ENCODE measurements at places on chromosomes 7 and 10.

DNA sequence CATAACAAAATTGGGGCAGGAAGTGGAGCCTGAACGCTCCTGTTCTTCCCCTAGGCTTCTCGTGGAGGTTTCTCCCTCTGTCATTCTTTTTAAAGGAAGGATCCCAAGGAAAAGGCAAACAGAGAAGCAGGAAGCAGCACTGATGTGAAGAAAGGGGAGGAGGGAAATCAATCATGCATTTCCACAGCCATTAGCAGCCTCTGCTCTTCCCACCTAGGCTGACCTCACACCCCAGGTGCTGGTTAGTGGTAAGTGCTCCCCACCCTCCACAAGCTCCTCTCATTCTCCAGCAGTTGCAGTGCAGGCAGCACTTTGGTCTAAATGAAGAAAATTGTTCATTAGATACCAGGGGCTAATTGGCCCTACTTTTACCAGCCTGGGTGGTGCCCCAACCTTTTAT, 2.6 kb downstream of the CRHR2 start:
- DNase-seq: no peak

GRCh38 chr10:3931224-3931623, 146.2 kb upstream of the KLF6 start:
- no peak for DNase-seq

DNA sequence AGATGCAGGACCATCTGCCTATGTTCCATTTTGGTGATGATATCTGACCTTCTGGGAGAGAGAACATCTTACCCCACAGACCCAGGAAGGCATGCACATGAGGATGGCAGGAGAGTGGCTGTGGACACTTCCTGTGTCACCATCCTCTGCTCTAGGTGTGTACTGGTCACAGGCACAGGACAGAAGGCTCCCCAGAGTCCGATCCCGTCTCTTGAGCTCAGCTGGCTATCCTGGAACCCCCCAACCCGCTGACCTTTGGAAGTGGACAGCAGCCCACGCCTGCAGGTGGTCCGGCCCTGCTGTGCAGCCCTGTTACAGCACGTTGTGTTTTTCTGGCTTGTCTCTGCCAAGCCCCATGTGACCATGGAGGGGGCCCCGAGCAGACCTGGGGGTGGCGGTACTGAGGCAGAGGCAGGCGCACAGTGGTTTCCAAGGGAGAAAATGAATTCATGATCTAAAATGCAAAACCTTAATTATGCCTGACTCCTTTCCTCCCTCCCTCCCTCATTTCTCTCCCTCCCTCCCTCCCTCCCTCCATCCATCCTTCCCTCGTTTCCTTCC, 178.8 kb downstream of the CUX1 start:
- no peak for DNase-seq

DNA sequence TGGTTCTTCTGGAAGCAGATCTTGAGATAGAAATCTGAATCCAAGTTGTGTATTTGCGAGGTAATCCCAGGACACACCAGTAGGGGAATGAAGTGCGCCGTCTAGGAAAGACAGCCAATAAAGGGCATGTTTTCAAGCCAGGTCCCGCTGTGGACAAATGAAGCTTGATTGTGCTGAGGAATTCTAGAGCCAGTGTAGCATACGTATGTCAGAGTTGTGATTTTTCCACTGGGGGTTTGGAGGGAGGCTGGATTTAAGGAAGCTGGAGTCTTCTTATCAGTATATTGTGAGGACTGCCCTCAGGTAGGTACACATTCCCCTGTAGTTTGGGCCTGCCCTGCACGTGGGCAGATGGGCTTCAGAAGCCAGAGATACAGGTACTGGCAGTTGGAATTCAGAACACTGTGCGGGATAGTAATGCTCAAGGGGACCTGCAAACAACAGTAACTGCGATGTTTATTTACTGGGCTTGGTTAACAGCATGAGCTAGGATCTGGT, 50.9 kb downstream of the GALNT11 start:
- no peak for DNase-seq

GRCh38 chr10:35774109-35774508, 132.0 kb upstream of the FZD8 start:
- DNase-seq: no peak

DNA sequence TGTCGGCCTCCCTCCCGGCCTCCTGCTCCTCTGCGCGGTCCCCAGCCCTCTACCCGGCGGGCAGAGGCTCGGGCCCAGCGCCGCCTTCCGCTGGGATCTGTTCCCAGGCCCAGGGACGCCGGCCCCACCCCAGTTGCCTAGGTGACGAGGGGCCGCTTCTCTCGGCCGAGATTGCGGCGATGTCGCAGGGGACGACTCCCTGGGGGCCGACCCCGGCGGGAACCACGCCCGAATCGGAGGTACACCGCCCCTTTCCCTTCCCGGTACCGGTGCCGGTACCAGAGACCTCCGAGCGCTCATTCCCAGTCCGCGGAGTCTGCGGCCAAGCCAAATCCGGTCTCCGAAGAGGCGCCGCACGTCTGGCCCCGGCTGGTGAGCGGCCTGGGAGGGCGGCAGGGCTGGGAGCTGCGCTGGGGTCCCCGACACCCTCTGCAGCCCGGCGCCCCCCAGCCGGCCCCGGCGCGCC, at the start of gene CABCOCO1:
TSS of gene CABCOCO1 (plus strand) at position 136 of the 466 bp plus-strand sequence. CDS start at position 180, 44 bp downstream.
- DNase-seq: peak; percentile 1

- DNase-seq: no peak
Observed at GRCh38 chr10:5570979-5571810, 46.4 kb downstream of the CALML3 start.

- DNase-seq: peak; percentile 49
Observed at GRCh38 chr10:1249142-1249920, 193.1 kb downstream of the WDR37 start.

DNA sequence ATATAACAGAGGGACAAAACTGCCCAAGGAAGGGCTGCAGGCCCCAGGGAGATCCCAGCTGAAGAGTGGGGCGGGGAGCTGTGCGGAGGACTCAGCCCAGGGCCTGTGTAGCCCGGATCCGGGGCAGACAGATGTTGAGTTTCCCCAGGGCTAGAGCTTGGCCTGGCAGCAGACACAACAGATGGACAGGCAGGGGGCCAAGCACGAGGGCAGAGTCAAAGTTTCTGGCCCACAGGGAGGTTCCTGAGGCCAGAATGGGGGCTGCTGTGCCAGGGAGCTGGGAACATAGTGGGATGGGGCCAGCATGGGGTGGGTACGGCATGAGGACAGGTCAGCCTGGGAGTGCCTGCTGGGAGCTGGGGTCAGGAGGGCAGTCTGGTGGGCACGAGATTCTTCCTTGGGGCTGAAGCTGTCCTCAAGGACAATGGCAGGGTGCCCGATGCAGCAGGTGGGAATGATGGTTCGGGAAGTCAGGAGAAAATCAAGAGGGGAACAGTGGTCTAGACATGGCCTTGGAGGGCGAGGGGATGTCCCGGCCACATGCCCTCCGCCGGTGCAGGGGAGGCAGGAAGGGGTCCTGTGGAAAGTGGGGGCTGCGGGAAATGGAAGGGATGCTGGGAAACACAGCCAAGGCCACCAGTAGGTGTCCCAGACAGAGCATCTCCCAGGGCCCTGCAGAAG, 519.1 kb upstream of the FOXK1 start:
- no peak for DNase-seq

GRCh38 chr7:123120286-123120685, 79.5 kb downstream of the SLC13A1 start:
- no peak for DNase-seq

DNA sequence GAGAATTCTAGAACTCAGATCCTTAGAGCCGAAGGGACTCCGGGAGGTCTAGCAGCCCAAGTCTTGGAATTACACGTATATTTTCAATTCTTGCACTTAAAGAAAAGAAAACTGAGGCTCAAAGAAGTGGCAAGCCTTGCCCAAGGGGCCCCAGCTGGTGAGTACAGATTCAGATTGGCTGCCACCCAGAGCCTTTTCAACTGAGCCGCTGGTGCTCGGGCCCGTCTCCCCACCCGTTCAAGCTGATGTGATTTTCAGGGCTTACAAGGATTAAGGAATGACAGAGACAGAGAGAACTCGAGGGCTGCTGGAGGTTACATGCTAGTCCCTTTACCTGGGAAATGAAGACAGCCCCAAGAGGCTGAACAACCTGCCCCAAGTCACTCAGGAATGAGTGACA, 117.8 kb downstream of the ABLIM1 start:
- DNase-seq: no peak

DNA sequence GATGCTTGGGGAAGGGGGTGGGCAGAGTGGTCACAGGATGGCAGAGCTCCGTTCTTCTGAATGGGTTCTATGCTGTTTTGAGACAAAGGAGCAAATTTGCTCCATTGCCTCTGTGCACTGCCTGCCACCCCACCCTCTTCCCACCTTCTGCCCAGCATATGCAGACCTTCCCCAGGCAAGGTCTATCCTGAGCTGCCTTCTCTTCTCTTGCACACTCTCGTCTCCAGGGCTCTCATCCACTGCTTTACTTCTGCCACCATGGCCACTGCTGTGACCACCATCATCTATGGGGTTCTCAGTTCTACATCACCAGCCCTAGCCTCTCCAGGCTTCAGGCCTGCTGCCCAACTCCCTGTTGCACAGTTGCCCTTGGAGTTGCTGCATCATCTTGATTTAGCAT, 230.4 kb downstream of the TMEM178B start:
- no peak for DNase-seq

DNA sequence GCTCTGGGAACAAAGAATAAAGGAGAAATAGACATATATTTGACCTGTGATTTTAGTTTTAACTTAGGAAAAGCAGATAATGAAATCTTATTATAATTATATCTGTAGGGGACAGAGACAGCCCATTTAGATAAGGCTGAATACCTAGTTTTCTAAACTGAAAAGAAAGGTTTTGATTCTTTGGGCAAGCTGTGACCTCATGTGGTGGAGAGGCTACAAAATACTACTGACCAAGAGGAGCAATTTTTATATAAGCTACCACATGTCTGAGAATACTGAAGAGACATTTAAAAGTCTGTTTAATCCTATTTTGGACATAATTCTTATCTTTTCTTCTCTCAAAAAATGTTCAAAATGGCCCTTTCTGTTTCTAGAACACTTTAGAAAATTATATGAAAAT, 271.0 kb downstream of the MTERF1 start:
- no peak for DNase-seq

DNA sequence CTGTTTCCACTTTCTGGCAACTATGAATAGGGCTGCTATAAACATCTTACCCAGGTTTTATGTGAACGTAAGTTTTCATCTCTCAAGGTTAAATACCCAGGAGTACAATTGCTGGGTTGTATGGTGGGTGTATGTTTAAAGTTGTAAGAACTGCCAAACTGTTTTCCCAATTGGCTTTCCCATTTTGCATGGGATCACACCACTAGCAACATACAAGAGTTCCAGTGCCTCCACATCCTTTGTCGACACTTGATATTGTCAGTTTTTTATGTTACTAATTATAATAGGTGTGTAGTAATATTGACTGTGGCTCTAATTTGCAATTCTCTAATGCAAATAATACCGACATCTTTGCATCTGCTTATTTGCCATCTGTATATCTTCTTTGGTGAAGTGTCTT, 82.9 kb downstream of the SFMBT2 start:
- no peak for DNase-seq

GRCh38 chr7:108234971-108235450, 104.8 kb upstream of the LAMB4 start:
- no peak for DNase-seq

DNA sequence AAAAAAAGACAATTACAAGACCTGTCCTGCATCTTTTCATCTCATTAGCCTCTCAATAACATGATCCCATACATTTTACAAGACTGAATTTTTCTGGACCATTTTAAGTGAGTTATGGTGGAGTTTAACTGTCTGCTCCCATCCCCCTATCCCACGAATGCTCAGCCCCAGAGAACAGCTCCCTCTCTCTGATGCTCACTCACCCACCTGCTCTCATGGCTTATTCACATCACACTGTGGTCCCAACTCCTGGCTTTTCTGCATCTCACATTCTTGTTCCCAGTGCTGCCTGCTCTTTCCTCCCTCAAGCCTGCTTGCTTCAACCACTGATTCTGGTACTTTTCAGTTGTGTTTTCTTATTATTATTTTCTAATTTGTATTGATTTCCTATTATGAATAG, 20.4 kb upstream of the CCSER2 start:
- DNase-seq: no peak

- no peak for DNase-seq
Observed at GRCh38 chr10:132275426-132276178, 32.1 kb downstream of the STK32C start.

- DNase-seq: no peak
Observed at GRCh38 chr7:29019896-29020295, 61.8 kb upstream of the TRIL start.

- no peak for DNase-seq
Observed at GRCh38 chr7:29300026-29300480, 105.5 kb downstream of the CHN2 start.

DNA sequence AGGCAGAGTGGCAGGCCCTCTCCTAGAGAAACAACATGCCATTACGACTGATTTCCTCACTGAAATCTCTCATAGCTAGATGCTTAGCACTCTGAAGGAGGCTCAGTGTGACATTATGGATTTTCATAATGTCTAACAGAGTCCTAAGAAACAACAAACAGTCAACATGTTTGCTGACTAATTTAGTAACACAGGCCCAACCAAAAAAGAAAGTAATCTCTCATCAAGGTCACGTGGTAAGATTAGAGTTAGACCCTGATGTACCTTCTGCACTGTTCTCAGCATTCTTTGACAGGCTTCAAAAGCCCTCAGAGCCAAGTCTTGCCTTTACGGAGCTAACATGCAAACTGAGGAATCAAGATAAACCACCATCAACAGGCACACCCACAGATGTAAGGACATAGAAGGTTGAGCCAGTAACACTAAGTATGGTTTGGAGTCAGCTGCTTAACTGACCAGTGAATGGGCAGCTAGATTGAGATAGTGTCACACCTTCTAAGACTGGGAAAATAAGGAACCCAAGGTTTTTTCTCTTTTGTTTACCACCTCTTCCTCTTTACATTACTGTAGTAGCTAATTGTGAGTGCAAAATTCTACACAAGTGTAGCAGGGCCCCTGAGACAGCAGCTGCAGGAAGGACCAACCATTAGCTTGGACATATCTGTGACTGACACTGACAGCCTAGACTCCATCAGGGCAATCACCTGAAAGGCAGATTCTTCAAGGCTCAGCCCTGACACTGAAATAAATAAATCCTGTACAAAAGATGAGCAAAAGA, 15.3 kb upstream of the KCNIP2 start:
- DNase-seq: no peak

- DNase-seq: no peak
Observed at GRCh38 chr10:73992899-73993788, 4.8 kb upstream of the VCL start.

DNA sequence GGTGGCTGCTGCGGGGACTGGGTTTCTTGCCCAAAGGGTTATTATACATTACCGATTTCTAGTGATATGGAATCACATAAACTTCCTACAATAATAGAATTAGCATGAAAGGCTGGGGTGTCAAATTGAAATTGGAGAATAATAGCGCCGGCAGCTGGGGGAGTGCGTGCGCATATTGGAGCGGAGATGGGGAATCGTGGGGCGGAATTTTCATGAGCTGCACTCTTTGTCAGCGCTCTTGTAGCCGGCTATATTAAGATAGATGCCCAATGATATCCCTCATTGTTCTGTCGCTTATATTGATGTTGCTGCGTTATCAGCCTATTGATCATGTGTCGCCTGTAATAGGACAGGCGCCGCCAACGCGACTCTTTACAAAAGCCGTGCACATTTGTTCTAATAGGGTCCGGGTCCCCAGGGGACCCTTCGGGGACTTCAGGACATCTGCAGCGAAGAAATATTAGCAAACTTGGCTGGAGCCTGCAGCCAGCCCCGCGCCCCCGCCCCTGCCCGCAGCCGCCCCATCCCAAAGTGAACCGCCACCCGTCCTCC, 5.1 kb downstream of the UNCX start:
- no peak for DNase-seq
